ENCODE measurements at places on chromosomes 11 and 22.

GRCh38 chr11:1401656-1402221, 12.0 kb downstream of the BRSK2 start:
- DNase-seq: peak; percentile 66

GRCh38 chr11:2928605-2929530, at the start of gene PHLDA2:
PHLDA2 (minus strand) TSS chr11:2929420; CDS start chr11:2929364, 56 bp downstream.
- DNase-seq: no peak

DNA sequence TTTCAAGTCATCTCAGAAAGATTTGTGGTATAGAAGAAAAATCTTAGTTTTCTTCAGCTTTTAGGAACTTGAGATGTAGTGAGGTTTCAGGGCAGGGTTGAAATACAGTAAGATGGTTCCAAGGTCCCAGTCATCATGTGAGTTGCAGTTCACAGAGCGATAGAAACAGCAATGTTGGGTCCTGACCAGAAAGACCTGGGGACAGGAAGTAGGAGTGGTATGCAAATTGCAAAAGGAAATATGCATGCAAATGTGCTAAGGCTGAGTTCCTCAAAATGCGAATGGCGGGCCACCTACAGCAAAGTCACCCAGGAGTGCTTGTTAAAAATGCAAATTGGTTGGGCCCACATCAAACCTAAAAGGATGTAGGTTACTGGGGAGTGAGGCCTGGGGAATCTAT, 1032.7 kb upstream of the TENM4 start:
- no peak for DNase-seq

GRCh38 chr22:19886605-19887255, 32.1 kb upstream of the GNB1L start:
- DNase-seq: peak; percentile 37

- no peak for DNase-seq
Measured at GRCh38 chr11:126857860-126858808, 142.4 kb downstream of the KIRREL3 start.

Data from pons (tissue), 1 donor.